ENCODE measurements at places on chromosomes 2 and 18.

DNA sequence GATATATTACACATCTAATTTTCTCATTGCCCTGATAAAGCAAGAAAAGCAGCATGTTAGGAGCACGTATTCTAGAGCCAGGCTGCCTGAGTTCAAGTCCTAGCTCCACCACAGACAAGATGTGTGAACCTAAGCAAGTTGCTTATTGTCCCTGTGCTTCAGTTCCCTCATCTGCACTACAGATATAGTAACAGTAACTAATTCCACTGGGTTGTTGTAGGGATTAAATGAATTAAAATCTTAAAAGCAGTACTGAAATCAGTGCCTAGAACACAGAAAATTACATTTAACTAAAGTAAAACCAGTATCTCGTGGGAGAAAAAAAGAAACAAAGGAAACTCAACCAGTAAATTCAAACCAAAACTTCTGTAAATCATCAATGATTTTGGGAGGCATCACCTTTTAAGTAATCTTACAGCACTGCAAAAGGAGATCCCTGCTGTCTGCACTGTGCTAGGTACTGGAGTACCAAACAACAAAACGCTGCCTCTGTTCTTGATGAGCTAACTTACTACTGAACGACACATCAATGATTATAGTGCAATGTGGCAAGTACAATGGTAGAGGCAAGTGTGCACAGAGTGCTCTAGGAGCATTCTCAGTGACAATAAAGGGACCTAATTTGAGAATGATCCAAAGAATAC is 7.9 kb downstream of the MAP3K2 start:
- DNase-seq: no peak

DNA sequence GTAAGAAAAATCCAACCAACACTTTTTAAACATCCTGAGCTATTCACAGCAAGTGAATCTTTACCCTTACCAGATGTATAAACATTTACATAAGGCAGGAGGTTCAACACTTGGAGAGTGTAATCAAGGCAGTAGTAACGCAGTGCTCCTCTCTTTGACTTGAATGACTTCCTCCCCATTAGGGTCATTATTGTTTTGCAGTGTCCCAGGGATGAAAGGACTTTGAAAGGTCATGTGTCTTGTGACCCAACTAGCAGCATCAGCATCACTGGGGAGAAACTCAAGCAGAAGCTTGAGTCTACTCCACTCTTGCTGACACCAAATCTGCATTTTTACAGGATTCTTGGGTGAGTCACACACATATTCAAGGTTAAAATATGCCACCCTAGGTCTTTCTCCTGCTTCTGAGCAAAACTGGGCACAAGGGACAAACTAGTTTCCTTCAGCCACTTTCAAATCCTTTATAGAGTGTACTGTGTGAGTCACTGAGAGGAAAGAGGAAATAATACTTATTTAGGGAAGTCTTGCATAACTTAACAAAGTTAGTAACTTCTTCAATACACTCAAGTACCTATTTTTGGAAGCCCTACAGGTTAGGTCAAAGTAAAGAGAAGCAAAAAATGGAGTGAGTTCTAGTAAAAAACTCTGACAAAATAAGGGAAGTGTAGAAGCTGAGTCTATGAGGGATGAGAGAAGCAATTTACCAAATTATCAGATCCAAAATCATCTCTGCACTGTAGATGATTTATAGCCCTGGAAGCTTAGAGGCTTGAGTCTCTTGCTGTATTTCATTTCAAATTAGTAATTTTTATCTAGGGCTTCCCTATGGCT is 51.0 kb upstream of the EML4 start:
- no peak for DNase-seq

DNA sequence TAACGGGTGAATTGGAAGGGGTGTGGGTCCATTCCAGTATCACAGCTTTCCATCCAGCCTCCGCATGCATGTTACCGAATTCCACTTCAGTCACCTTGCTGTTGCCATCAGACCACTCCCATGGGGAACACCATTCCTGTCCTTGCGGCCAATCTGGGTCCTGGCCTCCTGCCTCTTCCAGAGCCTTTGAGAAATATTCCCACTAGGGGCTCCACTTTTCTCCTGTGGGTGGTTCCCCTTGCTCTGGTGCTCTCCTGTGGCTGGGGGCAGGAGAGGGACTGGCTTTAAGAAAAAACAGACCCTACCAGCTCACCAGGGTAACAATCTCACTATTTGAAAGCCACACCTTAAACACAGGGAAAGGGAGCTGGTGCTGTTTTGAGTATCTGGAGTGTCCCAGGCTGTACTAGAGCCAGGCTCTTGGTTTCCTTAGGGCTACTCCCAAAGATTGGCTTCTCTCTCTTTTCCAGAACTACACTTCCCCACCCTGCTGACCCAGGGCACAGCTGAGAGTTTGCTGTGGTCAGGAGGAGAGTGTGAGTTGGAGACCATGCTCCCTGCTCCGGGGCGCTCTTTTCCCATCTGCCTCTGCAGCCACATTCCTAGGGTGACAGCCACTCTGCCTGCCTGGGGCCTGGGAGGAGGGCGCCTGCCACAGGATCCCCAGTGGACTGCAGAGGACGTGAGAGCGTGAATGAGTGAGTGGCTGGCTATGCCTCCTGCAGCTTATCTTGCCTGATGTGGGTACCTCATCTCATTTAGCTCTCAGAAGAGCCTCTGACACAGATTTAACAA is 460.8 kb upstream of the HS6ST1 start:
- DNase-seq: no peak

DNA sequence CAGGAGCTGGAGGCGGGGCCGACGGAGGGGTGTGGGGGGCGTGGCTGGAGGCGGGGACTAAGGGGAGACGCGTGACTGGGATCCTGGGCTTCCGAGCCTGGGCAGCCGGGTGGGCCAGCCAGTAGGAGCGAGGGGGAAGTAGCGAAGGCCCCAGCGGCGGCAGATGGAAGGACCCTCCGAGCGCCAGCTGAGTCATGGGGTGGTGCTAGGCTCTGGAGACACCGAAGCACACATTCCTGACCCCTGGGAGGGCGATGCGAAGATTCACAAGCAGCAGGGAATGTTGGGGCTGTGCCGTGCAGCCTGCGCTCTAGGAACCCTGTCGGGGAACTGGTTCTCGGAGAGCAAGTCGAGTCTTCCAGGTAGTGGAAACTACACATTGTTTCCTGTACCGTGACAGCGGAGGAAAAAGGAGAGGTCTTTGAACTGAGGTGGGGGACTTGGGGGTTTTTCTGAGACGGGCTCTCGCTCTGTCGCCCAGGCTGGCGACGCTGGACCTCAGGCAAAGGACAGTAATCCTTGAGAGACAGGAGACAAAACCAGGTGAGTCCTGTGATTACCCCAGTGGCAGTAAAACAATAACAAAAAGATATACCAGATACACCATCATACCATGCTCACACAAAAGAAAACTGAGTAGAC is 650 bp upstream of the AFG3L2 start:
- DNase-seq: no peak

- DNase-seq: no peak
Measured at GRCh38 chr2:85397925-85398331, 12.2 kb downstream of the CAPG start.

- DNase-seq: no peak
Measured at GRCh38 chr2:25473758-25474340, 132.1 kb upstream of the DNMT3A start.

DNA sequence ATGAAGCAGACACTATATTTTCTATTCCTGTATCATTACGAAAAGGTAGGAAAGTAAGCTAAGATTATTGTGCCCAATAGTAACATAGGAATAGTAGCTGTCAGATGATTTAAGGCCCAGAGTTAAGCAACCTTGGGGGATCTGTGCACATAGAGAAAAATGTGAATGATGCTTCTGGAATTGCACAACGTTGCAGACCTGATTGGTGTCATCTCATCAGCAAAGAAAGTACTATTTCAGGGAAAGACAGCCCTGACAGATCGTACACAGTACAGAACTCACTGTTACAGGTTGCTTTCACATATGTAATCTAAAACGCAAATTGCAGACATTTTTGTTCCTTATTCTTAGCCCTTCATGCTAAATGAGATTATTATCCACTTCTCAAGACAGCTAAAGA is 535.9 kb downstream of the TRIB2 start:
- no peak for DNase-seq

GRCh38 chr2:26850505-26850904 is 2.6 kb downstream of the DPYSL5 start:
- DNase-seq: no peak

DNA sequence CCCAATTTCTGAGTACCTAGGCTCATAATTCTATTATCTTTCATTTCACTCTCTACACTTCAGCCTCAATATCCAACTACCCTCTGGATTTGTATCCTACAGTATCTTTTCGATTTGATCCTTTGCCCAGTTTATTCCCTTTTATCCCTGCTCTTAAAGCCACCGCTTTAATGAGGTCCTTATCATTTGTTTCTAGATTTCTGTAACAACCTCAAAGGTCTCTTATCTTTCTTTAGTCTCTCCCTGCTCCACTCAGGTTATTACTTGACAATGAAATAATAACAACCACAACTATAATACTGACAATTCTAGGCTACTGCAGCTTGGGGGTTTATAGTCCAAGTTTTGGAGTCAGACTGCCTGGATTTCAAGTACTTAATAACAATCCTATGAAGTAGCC is 25.9 kb upstream of the ASNSD1 start:
- DNase-seq: no peak

GRCh38 chr2:204850581-204850980 is 305.3 kb downstream of the PARD3B start:
- no peak for DNase-seq

DNA sequence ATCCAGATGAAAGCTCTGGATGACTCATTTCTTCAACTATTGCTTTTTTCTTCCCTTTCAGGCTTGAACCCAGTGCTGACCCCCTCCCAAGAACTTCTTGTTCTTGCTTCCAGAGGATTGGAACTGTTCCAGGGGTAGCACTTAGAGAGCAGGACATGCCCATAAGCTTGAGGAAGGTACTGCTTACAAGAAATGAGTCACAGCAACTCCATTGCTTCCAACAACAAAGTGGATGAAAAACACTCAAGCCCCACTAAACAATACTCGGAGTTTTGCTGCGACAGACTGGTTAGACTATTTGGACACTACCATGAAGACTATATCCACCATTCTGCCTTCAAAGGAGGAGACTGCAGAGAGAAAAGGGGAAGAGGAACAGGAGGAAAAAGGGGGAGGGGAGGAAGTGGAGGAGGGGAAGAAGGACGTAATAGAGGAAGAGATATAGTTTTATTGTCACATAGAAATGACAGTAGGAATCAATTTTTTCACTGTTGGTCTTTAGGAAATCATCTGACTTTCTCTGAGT is 1.6 kb upstream of the EPC2 start:
- no peak for DNase-seq

DNA sequence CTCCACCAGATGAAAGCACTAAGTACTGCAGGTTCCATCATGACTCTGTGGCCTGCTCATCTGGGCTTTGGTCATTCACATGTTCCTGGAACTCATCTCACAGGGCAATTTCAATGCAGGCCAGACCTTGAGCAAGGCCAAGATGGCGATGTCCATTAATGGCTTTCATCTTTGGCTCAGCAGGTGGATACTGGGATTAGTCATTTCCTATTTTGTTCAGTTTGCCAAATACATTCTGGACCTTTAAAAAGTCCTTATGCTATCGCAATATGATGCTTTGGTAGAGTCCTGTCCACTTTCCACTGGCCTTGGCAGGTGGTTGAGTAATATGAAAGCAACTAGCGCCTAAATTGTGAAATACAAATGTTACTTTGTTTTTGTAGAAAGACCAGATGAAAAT is 170.1 kb upstream of the REV1 start:
- DNase-seq: no peak

DNA sequence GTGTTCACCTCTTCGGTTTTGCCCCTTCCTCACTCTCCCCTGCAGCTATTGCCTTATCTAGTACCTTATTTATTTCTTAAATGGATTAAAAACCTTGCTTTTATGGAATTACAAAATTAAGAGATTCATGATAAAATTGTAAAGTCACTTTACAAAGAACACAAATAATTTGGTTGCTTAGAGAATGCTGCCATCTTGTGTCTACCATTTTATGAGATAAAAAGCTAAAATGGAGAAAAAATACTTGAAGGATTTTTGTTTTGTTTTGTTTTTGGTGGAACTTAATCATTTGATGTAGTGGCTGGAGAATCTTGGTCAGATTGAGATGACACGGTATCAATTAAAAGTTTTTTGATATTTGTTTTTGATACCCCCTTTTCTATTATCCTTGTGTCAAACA is 69.6 kb downstream of the R3HDM1 start:
- no peak for DNase-seq

DNA sequence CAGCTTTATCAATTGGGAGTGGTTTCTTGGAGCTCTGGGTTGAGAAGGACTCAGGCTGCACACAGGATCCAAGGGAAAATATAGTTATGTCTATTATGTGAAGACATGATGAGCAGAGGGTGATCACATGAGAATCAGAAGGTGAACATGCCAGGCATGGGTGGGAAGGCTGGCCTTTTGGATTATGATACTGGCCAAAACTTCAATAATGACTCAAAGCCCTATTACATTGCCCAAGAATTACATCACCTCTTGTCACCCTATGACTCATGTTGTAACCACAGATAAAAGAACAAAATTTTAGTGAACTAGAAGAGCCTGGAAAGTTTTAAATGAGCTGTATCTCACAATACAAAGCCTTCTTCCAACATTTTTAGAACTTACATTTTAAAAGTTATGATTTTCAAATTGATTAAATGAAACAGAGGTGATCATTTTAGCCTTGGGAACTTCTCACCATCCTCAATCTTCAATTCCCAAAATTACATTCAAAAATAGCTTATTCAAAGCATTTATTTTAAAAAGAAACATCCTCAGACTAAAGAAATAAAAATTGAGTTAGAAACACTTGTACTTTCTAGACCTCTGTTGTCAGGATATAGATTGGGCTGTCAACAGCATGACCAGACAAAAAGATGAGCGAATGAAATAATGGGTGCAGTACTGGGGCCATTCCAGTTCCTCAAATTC is 428.3 kb downstream of the MBD2 start:
- no peak for DNase-seq

DNA sequence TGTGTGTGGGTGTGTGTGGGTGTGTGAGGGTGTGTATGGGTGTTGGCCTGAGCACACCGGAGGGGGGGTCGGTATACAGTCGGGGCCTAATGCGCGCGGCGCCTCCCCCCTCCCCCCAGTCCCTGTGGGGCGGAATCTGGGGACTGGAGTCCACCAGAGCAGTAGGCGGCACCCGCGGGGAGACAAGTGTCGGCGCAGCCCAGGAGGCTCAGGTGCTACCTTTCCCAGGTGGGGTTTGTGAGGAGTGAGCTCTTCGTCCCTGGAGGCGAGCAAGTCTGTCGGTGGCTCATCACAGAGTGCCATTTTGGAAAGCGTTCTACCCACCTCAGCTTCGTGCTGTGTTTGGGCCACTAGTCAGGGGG is 2896.1 kb upstream of the TEKT4 start:
- DNase-seq: no peak

DNA sequence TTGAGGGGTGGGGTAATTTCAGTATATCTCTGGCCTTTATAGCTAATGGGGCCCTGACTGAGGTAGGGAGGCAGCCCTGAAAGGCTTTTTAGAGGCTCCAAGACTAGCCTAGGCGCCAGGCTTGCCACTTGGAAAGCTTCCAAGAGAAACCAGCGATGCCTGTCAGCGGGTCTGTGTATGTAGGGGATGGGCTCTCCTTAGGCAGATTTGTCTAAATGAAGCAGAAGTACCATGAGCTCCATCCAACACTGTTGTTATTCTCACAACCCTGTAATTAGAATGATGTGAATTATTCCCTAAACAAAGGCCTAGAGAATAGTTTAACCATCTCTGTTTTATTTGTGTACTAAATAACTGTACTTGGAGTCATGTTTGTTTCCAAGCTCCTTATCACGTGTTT is 138.1 kb downstream of the B3GNT2 start:
- DNase-seq: no peak

- DNase-seq: no peak
Measured at GRCh38 chr2:222479859-222480258, 55.5 kb downstream of the SGPP2 start.

- no peak for DNase-seq
Measured at GRCh38 chr2:16202266-16203020, 262.1 kb downstream of the MYCN start.

- no peak for DNase-seq
Measured at GRCh38 chr2:148391324-148391723, 253.2 kb upstream of the EPC2 start.
